ENCODE measurements at places on chromosomes 12 and 14. TPM values are rescaled to one million over a fixed set of nuclear protein-coding genes. Genes with fewer than 3 reads are reported as not detected.
A peak's percentile ranks its signal among the peaks of the same experiment; 100 is the strongest.

GRCh38 chr14:64927031-64927430, 12.8 kb downstream of the CHURC1 start:
- DNase-seq: no peak

GRCh38 chr12:94725375-94726168, 75.2 kb upstream of the TMCC3 start:
- DNase-seq: no peak

GRCh38 chr12:89383235-89384049, 31.1 kb upstream of the DUSP6 start:
- no peak for DNase-seq

- DNase-seq: no peak
These were observed 42.2 kb downstream of the EGLN3 start for GRCh38 chr14:33908540-33909223.

Gene RAD51AP1
- 1.3 TPM for total RNA-seq

DNA sequence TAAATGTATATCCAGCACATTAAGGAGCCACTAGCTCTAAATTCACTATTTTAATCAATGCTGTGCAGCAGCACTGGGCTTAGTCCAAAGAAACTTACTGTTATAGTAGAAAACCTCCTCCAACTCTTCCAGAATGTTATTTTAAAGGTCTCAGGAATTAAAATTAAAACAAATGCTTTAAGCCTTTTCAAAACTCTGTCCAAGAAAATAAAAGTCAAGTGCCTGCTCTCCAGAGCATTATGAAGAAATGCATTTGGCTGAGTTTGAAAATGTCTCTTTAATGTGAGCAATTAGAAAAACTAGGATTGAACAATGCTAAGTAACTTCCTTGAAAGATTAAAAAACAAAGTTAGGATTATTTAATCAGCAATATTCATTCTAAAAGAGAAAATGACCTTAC, 322.4 kb upstream of the DCN start:
- no peak for DNase-seq

GRCh38 chr12:81727391-81727790, 31.8 kb downstream of the PPFIA2 start:
- DNase-seq: no peak

Gene IFI27
- total RNA-seq: 1.8 TPM

GRCh38 chr14:75050852-75051555, at the start of gene MLH3:
Gene MLH3 (minus strand): TSS chr14:75051467. CDS start chr14:75049655, 1,812 bp downstream.
- peak; percentile 79 for DNase-seq

Gene GALNT8
- not detected for total RNA-seq

- DNase-seq: no peak
These were observed 42.2 kb upstream of the NOS1 start for GRCh38 chr12:117403586-117404139.

DNA sequence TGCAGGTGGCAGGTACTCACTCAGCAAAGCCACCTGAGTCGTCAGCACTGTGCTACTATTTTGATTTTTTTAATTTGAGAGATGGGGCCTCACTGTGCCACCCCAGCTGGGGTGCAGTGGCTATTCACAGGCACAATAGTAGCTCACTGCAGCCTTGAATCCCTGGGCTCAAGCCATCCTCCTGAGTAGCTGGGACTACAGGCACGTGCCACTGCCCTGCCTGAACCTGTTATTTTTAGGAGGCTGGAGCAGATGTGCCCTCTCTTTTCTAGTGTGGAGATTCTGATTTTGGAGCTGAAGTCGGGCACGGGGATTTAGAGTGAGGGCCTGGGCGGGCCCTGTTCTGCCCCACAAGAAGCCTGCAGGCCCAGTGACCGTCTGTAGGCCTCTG, 17.3 kb downstream of the SLC25A47 start:
- no peak for DNase-seq

DNA sequence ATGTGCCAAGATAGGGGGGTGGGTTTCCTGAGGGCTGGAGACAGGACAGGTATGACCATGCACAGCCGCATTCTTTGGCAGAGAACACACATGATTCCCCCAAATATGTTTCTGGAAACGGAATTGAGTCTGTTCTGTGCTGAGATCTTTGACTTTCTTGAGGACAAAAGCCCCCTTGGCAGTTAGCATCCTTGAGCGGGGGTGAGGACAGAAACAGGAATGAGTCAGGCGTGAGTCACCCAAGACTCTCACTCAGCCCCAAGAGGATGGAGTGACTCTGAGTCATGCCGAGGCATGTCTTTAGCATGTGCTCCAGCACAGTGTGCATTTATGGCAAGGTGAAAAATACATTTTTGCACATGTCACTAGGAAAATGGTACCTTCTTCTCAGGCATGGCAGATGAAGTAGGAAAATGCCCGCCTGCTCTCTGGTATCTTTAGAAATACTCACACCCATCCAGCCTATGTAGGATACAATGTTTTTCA, 52.1 kb downstream of the DAD1 start:
- DNase-seq: peak; percentile 69

DNA sequence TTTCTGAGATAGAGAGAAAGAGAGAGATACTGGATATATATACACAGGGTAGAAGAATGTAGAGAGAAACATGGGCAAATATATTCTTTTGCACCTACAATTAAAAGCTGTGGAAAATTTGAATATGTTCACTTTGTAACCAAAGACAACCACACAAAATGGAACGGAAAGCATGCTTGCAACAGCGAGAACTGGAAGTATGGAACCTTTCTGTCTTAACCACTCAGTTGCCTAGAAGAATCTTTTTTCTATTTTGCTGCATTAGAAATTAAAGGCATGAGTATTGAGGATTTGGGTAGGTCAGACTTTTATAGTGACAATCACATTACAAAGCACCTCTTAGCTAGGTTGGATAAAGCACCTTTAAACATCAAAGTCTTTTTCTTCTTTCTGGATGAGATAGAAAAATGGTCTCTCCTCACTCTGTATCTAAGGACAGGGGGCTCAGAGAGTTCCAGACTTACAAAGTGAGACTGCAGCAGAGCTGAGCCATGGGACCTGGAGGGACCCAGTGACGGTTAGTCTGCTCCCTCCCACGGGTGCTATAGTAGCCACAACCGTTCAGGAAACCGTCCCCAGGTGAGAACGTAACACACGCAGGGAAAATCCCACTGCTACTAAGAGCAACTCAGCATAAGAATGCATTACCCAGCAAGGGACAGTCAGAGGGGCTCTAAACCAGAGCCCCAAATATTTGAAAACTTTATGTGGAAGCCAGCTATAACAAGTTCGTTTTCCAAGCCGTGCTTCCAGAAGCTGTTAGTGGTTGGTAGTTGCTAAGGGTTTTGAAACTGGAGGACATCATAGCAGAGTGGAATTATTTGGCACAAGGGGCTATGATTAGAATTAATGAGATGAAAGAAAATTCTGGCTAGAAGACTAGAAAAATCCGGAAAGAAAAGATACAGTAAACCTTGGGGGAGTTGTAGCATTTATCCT, 97.1 kb downstream of the DAD1 start:
- no peak for DNase-seq

Gene WNT1
- 0.33 TPM for total RNA-seq

Gene EEA1
- 17.4 TPM for total RNA-seq

Gene SLC35E3
- total RNA-seq: 11.2 TPM

Gene FOS
- 9.4 TPM for total RNA-seq

Gene GNB3
- total RNA-seq: 5.6 TPM

- DNase-seq: peak; percentile 87
These were observed 3.4 kb upstream of the NXPH4 start for GRCh38 chr12:57213058-57213715.

GRCh38 chr12:77214136-77214535, 148.8 kb upstream of the E2F7 start:
- no peak for DNase-seq

DNA sequence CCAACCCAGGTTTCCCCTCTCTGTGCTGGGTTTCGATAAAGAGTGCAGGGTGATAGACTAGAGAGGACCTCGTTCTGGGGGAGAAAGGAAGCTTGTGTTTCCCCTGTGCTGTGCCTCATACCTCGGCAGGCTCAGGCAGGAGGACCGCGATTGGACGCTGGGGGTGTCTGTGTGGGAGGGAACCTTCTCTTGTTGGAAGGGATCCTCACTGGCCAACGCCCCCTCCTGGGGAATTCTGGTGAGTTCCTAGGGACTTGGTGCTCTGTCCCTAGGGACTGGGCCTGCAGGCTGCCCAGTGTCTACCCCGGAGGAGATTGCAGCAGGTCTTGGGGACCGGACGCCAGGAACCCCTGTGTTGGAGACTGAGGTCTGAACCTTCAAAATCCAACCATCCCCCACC, 157.4 kb upstream of the PRMT8 start:
- DNase-seq: no peak

GRCh38 chr12:96164951-96165811, 29.0 kb upstream of the ELK3 start:
- DNase-seq: no peak

DNA sequence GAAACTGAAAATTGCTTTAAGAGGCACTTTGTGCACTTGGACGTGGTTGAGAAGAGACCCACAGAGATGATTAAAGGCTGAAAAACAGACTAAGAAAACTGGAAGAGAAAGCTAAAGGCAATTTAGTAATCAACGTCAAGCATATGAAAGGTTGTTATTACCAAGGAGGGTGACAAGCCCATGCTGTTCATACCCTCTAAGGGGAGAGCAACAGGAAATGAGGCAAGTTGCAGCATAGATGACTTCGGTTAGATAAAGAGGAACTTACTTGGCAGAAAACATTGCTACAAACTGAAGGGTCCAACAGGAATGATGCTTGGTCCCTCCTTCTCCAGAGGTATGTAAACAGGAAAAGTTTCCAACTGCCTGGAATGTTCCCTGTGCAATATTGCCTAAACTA, 107.8 kb downstream of the DUSP6 start:
- no peak for DNase-seq

GRCh38 chr12:42084522-42084921, 60.2 kb downstream of the GXYLT1 start:
- DNase-seq: no peak

- no peak for DNase-seq
These were observed 74.9 kb downstream of the NEDD1 start for GRCh38 chr12:96981911-96982310.

DNA sequence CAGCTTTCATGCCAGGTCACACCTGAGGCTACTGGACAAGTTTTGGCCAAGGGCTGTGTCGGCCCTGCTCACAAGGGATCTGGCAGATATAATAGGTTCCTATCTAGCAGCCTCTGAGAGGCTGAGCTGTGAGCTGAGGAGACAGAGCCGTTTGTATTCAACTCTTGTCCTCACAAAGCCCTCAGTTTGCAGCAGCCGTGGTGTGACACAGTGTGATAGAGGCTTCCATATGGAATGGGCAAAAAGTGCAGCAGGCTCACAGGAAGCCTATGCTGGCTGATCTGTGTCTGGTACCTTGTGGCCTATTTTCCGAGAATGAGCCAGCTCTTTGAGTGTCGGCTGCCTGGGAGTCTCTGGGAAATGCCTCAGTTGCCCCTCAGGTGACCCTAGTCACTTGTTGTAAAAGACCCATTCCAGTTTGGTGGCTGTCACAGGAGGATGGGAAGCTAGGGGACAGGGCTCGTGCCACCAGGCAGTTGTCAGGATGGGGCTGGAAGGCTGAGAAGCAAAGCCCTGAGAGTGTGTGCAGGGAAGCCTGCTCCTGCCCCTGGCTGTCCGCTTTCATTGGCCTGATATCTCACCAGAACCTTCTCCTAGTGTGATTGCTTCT, 16.1 kb downstream of the VRTN start:
- no peak for DNase-seq

- DNase-seq: no peak
These were observed 29.1 kb downstream of the CDC42BPB start for GRCh38 chr14:103028161-103028767.

GRCh38 chr14:26859483-26859882, 261.6 kb upstream of the NOVA1 start:
- no peak for DNase-seq

DNA sequence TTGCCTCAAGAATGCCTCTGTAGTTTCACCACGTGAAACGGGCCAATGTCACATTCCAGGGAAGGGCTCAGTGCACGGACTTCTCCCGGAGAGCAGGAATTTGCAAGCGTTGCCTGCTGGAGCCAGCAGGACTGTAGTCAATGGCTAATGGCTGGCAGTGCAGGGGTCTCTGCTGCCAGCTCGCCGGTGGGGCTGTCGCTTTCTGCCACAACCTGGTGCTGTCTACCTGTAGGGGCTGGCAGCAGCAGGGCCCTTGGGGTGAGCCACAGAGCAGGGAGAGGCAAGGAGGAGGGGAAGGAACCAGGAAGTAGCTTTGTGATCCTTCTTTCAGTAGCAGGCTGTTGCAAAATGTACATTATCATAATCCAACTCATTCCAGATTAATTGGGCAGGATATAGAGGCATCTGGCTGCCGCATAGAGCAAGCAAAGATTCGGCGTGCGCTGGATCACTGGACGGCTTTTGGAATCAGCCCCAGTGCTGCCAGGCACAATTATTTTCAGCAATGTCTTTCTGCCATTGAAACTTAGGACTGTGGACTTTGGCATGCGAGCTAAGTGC, 114.1 kb downstream of the PAPOLA start:
- DNase-seq: no peak

Gene LYSET
- total RNA-seq: 17.4 TPM

GRCh38 chr12:130642856-130643255, 73.2 kb downstream of the RIMBP2 start:
- DNase-seq: no peak

GRCh38 chr12:120012067-120012621, 23.1 kb downstream of the BICDL1 start:
- peak; percentile 76 for DNase-seq

DNA sequence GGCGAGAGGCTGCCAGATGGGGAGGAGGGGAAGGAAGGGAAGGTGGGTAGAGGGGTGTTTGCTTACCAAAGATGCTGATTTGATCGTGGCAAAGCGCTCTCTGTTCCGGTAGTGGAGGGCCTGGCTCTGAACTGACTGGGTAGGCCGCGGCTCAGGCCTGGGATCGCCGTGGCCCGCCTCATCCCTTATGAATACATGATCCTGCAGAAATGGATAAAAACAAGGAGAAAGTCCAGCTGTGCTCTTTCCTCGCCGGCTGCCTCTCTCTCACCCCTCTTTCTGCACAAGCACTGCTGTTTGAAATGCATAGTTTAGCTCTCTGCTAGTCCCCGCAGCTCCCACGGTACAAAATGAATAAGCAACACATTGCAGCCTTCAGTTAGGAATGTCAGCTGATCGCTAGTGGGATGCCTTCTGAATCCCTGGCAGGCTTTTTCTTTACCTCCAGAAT, 53.8 kb downstream of the PEBP1 start:
- no peak for DNase-seq

GRCh38 chr14:97306133-97306759, 509.1 kb downstream of the VRK1 start:
- DNase-seq: no peak

- DNase-seq: no peak
These were observed 40.6 kb downstream of the GXYLT1 start for GRCh38 chr12:42104087-42104486.

GRCh38 chr14:60276347-60276746, 27.3 kb downstream of the PPM1A start:
- no peak for DNase-seq

DNA sequence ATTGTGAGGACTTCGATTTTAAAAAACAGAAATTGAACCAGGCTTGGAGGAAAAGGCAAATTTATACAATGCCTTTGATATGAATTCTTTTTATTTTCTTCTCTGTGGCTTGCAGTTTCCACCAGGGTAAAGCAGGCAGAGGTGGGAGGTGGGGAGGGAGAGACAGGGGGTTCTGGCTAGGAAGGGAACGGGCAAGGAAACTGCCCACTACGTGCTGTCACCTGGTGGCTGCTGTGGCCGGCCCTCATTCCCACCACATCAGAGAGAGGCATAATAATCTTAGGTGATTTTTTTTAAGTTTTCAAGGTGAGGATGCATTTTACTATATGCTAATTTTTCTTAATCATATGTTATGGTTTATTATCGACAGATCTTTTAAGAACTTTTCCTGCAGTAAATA, 145.8 kb downstream of the CACNA1C start:
- no peak for DNase-seq

Gene CIROP
- total RNA-seq: not detected

- no peak for DNase-seq
These were observed 25.6 kb downstream of the AKAP6 start for GRCh38 chr14:32354716-32355115.

GRCh38 chr14:98984719-98985041, 287.3 kb downstream of the BCL11B start:
- DNase-seq: peak; percentile 73

Data from naive thymus-derived CD8-positive, alpha-beta T cell (primary cell).